ENCODE measurements at places on chromosomes 1 and 21. TPM values are rescaled to one million over a fixed set of nuclear protein-coding genes. Genes with fewer than 3 reads are reported as not detected.

DNA sequence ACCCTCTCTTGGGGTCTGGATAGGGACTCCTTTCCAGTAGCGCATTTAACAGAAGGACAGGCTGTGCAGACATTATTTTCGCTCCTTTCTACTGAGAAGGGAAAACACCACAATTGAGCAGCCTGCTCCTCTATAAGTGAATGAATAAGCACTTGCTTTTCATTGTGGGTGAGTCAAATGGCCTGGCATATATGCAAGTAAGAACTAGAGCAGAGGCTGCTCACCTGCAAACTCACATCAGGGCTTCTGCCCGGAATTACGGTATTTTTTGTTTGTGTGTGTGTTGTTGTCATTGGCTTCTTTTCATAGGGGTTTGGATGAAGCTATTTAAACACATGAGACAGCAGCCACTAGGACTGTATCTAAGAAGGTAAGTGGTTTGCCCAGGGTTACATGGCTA is 200.1 kb upstream of the CAMK1G start:
- DNase-seq = no peak

DNA sequence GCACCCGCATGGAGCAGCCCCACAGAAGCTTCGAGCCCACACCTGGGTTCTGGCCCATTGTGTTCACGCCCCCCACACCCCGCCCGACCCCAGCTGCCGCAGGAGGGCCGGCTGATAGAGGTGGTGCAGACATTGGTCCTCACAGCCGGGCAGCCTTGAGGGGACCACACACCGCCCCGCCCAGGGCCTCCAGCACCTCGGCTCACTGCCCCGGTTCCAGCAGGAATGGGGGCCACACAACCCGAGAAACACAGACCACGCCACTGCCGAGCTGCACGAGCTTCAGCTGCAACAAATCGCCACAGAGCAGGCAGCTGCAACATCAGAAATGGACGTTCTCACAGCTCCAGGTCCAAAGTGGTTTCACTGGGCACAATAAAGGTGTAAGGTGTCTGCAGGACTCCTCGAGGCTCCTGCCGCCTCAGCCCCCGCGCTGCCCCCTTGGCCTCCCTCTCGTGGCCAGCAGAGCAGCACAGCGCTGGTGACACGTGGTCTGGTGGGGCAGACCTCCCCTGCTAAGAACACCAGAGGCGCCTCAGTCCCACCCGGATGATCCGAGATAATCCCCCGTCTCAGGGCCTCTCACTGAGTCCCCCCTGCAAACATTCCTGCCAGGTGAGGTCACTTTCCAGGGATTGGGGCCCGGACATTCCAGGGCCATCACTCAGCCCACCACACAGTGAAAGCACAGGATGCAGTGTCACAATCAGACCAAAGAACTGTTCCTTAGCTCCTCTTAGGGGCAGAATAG is 62.3 kb upstream of the ADARB1 start:
- peak; percentile 92 for DNase-seq

- peak; percentile 73 for DNase-seq
Measured at GRCh38 chr1:110152133-110152785, 2.0 kb downstream of the SLC6A17 start.

Gene ITLN2
- not detected for total RNA-seq

Gene TAS1R2
- total RNA-seq = not detected

DNA sequence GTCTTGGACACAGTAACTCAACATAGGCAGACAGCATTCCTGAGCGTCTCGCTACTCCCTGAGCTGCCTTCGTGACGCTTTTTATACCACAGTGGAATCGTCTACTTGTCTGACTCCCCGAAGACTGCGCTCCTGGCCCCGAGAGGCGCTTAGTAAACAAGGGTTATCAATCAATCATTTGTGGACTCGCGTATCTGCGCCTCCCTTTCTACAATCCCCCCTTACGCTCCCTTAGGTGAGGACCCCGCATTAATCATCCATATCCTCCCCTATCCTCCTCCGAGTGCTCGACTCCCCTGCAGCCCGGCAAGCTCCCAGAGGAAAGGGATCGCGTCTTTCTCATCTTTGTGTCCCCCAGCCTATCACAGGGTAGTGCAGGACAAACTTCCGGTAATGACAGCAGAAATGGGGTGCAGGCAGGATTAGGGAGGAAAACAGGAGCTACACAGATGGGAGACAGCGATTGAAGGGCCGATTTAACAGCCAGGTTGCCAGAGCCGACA is 522 bp downstream of the TMEM59 start:
- DNase-seq = peak; percentile 26

- no peak for DNase-seq
Measured at GRCh38 chr1:112509005-112509659, 367 bp downstream of the WNT2B start.

- DNase-seq = no peak
Measured at GRCh38 chr1:23462766-23463165, 21.2 kb downstream of the ASAP3 start.

DNA sequence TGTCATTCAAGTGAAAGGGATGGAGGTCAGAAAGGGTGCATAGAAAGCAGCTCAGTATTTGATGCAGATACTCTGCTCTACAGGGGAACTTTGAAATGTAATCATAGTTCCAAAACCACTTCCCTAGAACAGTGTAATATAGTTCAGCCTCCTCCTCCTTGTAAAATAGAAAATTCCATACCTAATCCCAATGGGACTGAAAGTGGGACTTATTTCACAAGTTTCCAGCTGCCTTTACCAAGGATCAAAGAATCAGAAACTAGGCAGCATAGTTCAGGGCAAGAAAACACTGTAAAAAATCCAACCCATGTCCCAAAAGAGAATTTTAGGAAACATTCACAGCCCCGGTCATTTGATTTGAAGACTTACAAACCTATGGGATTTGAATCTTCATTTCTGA is 8.1 kb upstream of the TMCO2 start:
- no peak for DNase-seq

Gene AQP10
- total RNA-seq = not detected

DNA sequence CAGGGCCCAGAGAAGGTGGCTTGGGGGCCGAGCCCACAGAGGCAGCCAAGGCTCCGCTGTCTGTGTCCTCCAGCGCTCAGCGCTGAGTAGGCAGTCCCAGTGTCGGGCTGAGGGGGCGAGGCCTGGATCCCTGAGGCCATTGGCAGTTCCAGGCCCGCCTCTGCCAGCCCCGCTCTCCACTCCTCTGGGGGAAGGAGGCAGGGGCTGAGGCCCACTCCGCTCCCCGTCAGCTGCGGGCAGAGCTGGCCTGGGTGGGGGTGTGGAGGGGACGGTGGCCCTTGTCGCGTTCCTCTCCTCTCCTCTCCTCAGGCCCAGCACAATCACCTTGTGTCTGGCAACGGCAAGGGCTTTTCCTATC is 132.8 kb downstream of the CASZ1 start:
- no peak for DNase-seq

DNA sequence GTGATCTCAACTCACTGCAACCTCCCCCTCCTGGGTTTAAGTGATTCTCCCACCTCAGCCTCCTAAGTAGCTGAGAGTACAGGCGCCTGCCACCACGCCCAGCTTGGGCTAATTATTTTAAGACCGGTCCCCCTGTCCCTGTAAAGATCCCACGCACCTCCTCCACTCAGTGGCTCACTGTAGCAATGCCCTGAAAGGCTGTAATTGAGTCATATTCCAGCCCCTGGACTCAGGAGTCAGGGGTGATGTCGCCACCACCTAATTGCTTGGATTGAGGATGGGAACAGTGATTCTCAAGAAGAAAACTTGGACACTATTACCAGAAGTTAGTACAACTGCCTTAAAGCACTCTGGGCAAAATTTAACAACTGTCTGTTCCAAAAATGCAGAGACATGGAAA is 3.1 kb upstream of the EDARADD start:
- no peak for DNase-seq

DNA sequence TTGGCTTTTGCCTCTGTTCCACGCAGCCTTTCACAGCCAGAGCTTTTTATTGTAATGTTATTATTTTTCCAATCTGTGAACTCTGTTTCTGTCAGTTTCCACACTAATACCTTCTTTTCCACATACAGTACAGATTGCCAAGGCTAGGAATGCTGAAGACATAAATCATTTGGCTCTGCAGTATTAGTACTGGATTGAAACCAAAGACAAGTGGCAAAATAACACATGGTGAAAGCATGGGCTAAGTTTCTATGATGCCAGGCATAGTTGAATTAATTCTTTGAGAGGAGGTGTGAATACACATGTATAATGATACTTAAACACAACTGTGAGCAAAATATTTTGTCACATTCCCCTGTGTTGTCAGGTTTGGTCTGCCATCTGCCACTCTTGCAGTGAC is 73.5 kb downstream of the TMEM200B start:
- DNase-seq = no peak

- DNase-seq = no peak
Measured at GRCh38 chr1:180849031-180849775, 63.5 kb upstream of the KIAA1614 start.

GRCh38 chr1:184116287-184116686 is 64.8 kb downstream of the TSEN15 start:
- DNase-seq = no peak

Gene DCST1
- not detected for total RNA-seq

DNA sequence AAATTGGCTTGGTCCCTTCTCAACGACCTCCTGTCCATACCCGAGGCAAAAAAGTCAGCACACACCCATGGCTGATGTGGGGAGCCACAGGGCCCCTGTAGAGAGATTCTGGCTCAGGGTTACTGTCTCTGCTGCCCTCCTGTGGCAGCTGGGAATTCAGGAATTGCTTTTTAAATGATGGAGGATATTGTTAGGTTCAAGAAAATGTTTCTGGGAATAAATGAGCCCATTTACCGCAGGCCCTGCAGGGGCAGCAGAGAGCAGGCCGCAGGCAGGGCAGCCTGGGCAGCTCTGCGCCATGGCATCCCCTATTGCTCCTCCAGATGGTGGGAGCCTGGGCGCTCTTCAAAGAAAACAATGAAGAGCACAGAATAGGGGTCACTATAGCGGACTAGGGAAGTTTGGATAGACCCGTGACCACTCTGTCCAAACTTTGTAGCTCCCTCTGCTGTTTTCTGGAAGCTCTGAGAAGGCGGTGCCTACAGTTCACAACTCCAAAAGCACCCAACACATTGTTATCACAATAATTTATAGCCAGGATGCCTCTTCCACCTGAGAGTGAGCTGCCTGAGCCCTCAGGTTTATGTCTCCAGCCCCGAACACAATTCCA is 201.1 kb downstream of the BACH1 start:
- peak; percentile 19 for DNase-seq

- DNase-seq = no peak
Measured at GRCh38 chr1:234917495-234918180, 211.0 kb downstream of the TOMM20 start.

Gene FCRLB
- total RNA-seq = 5.3 TPM

Gene ATP1A1
- 116 TPM for total RNA-seq

Gene KRTAP19-1
- not detected for total RNA-seq

- no peak for DNase-seq
Measured at GRCh38 chr1:44035726-44036408, 4.6 kb upstream of the SLC6A9 start.

- no peak for DNase-seq
Measured at GRCh38 chr1:116486424-116486823, 84.4 kb downstream of the CD58 start.

Gene MAP3K21
- total RNA-seq = 6.6 TPM

- peak; percentile 95 for DNase-seq
Measured at GRCh38 chr1:42940851-42941639, 17.6 kb downstream of the SLC2A1 start.

DNA sequence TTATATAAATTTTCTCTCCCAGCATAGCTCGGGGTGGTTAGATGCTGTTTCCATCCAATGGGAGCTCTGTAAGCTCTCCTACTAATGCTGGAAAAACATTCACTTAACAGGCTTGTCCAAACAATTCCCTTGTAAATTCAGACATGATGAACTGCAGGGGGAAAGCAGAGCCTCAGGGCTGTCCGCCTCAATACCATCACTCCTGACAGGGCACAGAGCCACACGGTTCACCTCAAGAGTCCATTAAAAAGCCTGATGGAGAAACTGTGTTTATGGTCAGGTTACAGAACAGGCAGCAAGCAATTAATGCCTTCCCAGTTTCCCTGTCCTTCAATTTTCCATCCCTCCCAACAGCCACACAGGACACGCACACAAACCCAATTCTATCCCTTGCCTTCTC is 171.0 kb downstream of the BRINP2 start:
- no peak for DNase-seq

DNA sequence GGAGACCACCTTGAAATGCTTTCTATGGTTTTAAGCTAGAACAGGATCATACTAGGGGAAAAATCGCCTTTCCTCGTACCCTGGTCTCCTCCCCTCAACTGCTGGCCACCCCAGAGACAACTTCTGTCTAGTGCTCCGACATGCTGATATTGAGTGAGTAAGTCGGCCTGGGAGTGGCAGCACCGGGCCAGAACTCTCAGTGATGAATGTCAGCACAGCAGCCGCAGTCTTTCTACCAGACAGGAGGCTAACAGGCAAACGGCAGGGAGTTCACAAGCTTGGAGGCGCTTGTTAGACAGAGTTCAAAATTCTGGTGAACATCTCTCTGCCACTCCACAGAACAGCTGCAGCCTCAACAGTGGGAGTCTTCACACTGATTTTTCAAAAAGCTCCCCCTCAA is 716.9 kb downstream of the ADGRL2 start:
- DNase-seq = no peak

Gene TDRD10
- total RNA-seq = not detected

- peak; percentile 88 for DNase-seq
Measured at GRCh38 chr1:211643324-211644212, 31.9 kb downstream of the NEK2 start.

Gene SYDE2
- 1.8 TPM for total RNA-seq

DNA sequence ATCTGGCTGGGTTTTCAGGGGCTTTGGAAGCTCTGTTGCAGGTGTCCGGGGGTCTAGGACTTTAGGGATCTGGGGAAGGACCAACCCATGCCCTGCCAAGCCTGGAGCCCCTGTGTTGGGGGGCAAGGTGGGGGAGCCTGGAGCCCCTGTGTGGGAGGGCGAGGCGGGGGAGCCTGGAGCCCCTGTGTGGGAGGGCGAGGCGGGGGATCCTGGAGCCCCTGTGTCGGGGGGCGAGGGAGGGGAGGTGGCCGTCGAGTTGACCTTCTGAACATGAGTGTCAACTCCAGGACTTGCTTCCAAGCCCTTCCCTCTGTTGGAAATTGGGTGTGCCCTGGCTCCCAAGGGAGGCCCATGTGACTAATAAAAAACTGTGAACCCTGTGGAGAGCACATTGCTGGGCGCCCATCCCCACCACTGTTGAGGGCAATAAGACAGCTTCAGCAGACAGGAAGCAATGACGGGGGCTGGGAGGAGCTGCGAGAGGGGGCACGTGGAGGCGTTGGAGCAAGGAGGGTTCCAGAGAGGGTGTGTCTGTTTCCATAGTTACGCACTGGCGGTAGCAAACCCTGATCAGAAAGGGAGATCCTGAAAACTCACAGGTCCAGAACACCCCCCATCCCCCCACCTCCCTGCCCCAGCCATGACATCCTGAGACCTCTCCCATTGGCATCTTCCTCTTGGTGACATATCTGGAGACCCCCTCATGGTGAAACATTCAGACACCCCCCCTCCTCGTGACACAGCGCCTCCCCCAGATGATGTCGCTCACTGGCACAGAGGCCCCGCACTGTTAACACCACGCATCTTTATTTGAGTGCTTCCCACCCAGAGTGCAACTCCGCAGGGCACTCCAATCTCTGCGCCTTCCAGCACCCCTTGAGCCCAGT is 8.4 kb downstream of the MYBPH start:
- DNase-seq = peak; percentile 41

Gene EDN2
- total RNA-seq = 8.9 TPM
